ENCODE measurements at places on chromosomes 3 and 15.

DNA sequence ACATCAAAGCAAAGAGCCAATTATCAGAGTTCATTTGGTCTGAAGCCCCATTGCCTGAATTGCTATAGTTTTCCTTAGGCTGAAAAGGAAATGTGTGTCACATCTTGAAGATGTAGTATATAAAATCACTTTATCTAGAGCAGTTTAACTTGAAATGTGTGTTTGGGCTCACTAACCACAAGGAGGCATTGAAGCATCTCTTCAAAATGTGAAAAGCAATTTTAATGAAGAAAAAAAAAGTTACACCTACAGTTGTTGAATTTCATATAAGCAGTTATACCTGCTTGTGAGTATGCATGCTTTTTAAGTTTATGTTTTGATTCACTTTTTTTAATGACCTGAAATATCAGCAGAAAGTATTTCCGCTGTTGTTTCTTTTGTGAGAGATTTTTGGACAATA, 129.3 kb downstream of the IQCH start:
- DNase-seq: no peak

- no peak for DNase-seq
Observed at GRCh38 chr3:136332776-136333175, 82.6 kb downstream of the PCCB start.

GRCh38 chr15:62231856-62232255, 66.8 kb upstream of the C2CD4B start:
- no peak for DNase-seq

- DNase-seq: no peak
Observed at GRCh38 chr3:30282154-30282696, 324.2 kb upstream of the TGFBR2 start.

GRCh38 chr3:179599531-179599930, 4.9 kb downstream of the MRPL47 start:
- no peak for DNase-seq

Measured in hypothalamus (tissue), 51 donors.